HS-27A (cell line): ENCODE measurements at places on chromosomes 12 and 14.

DNA sequence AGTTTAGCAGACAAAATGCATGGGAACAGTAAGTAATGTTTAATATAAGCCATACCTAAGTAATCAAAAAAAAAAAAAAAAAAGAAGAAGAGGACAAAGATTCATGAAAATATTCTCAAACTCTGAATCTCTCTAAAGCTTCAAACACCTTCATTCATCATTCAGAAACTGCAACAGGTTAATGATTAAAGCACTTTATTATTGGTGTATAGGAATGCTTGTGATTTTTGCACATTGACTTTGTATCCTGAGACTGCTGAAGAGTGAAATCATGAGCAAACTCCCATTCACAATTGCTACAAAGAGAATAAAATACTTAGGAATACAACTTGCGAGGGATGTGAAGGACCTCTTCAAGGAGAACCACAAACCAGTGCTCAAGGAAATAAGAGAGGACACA, 278.4 kb upstream of the DCN start:
- DNase-seq, result no peak

GRCh38 chr12:43235721-43236120, 316.3 kb downstream of the ADAMTS20 start:
- no peak for DNase-seq

DNA sequence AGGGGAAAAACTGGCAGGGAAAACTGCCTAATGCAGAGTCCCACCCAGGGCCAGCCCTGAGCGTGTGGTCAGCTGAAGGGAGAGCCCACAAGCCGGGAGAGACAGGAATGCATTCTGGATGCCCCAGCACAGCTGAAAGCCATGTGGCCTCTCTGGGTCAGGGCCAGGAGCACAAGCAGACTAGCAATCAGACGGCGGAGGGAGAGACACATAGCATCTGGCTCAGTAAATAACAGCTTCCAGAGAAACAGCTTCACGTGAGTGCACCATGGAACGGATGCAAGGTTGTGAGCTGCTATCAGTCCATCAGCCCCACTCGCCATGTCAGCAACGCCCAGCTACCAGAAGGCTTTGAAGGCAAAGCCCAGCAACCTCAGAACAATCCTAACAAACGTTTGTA, 28.2 kb upstream of the TMEM106C start:
- DNase-seq, result no peak

DNA sequence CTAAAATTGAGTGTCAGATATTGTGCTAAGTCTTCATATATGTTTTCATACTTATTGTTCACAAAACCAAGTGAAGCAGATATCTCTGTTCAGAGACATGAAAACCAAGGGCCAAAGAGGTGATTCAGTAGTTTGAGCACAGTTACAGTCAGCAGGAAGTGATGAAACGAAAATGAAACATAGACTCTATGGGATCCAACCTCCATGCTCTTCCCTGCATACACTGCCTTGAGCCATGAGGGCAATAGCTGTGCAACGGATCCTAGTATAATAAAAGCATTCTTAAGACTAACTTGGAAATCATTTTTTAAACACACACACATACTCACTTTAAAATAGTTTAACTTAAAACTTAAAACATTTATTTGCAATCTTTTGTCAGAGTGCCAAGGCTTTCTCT, 27.9 kb downstream of the ESR2 start:
- DNase-seq, result peak; percentile 14

- no peak for DNase-seq
Measured at GRCh38 chr14:89190765-89191513, 226.1 kb downstream of the FOXN3 start.

DNA sequence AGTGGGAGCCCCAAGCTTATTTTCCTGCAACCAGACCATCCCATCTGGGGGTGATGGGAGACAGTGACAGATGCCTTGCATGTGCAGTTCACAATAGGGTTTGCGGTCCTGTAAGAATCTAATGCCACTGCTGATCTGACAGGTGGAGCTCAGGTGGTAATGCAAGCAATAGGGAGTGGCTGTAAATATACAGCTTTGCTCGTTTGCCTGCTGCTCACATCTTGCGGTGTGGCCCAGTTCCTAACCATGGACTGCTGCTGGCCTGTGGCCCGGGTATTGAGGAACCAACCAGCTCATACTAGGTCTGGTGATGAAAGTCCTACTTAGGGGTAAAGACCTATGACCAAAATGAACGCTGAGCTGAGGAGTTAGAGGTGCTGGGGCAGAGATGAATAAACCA, 36.1 kb upstream of the CCDC88C start:
- DNase-seq, result no peak
